Activated CD8-positive, alpha-beta memory T cell treated with anti-CD3 and anti-CD28 coated beads for 4 hours (primary cell): ENCODE measurements at places on chromosomes 1 and 21.

- DNase-seq = no peak
These were observed 162.0 kb downstream of the RUNX1 start for GRCh38 chr21:34887105-34887442.

DNA sequence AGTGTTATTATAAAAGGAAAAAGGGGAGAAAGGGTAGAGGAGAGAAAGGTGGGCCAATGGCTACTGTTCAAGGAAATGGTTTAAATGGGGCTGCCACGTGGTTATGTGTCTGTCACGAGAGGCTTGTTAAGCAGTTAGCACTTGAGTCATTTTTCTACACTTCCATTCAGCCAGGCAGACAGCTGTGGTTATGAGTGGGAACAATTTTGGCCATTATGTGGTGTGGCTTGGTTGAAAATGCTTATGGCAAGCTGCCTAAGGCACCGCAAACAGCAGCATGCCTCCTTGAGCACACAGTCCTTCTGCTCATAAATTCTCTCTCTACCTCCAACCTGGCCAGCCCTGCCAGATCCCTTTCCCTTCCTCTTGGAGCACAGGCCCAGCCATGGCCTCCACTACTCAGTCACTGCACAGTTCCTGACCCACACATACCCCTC is 3.2 kb upstream of the SRM start:
- DNase-seq = no peak

DNA sequence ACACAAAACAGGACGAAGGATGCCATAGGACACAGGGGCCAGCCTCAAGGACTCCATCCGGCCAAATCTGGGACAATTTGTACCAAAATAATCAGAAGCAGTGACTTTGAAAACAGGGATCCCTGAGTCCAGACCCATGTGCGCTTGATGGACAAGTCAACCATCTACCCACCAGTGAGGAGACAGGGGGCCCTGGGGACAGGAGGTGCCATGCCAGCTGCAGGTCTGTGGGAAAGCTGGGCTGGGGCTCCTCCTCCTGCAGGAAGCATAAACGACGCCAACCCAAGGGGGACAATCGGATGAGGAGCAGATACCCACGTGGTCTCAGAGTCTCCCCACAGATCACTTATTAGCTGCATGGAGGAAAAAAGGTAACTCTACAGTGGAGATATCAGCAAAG is 50.6 kb downstream of the NPHP4 start:
- no peak for DNase-seq

DNA sequence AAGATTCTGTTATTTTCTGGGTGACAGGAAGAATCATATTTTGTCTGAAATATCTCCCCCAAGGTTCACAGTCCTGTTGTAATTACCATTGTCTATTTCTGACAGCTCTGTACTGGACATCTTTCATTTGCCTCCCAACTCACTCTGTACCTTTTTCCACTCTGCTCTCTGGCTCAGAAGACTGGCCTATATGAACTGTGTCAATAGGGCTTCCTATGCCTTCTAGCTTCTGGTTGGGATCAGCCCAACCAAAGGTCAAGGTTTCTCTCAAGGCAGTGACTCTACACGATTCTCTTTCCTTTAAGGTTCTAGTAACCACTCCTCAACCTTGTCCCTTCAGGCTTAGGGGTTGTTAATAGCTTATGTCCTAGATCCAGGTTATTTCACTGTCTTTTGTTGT is 17.5 kb downstream of the KLHL12 start:
- DNase-seq = no peak

DNA sequence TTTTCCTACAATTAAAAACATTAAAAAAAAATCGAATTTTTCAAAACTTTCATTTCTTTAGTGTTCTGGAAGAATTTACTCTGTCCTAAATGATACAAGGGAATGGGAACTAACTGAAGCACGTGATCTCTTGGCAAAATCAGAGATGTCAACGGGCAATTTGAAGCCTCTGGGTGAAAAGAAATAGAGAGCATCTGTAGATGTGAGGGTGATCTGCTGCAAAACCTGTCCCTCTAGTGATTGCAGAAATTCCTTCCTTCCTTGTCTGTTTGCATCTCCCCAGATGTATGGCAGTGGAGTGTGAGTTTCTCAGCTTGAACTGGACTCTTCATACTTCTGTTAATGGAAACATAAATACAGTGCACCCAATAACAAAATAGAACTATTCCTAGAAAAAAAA is 100.5 kb upstream of the S1PR1 start:
- DNase-seq = no peak
